NCI-H748 treated with DMSO at 0.1 percent for 48 hours (cell line): ENCODE measurements at places on chromosomes 1 and 21.

DNA sequence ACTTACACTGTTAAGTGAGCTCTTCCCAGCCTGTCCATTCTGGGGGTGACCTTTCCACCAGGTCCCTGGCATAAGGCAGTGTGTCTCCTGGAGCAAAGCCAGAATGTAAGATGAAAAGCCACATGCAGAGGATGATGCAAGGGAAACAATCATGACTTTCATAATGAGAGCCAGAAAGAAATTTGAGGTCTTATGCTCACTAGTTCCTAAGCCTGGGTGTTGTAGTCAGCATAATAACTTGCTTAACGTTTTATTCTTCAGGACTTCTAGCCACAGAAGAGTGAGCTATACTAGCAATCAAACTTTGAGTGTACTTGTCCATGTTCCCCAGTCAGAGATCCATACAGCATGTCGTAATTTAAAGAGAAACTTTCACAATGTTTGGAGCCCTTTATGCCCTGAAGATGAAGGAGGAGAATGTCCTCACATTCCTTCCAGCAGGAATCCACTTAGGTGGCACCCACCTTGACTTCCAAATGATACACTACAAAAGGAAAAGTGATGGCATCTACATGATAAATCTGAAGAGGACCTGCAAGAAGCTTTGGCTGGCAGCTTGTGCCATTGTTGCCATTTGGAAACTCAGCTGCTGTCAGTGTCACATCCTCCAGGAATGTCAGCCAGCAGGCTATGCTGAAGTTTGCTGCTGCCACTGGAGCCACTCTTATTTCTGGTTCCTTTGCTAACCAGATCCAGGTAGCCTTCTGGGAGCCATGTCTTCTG is 60.5 kb upstream of the FOXD3 start:
- no peak for DNase-seq

DNA sequence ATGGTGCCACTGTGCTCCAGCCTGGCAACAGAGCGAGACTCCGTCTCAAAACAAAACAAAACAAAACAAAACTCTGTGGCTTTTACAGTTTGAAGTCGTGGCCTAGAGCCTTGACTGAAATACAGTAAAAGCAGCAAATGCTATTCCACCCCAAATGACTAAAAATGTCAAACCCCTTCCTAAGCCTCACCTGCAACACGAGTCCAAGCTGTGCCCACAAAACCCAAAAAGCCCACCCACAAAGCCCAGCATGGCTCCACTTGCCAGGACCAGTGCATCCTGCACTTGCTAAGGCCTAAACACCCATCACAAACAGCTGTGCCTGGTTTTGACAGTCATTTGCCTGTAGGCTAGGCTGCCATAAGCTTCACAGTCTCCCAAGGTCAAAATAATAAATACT is 21.3 kb downstream of the VAV3 start:
- no peak for DNase-seq

DNA sequence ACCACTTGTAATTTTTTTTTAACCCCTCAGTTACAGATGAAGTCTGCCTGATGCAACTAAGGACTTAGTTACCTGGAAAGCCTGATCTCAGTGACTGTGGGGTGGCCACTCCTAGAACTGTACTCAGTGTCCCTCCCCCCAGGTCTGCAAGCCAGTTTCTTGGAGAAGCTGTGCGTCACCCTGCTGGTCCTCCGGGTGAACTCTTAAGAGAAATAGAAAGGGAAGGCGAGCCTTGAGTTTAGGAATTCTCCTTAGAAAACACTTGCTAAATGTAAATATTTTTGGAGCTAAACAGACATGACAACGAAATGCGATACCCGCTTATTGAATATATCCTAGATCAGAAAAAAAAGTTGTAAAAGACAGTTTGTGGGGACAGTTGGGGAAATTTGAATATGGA is 730 bp downstream of the SLC16A4 start:
- no peak for DNase-seq

DNA sequence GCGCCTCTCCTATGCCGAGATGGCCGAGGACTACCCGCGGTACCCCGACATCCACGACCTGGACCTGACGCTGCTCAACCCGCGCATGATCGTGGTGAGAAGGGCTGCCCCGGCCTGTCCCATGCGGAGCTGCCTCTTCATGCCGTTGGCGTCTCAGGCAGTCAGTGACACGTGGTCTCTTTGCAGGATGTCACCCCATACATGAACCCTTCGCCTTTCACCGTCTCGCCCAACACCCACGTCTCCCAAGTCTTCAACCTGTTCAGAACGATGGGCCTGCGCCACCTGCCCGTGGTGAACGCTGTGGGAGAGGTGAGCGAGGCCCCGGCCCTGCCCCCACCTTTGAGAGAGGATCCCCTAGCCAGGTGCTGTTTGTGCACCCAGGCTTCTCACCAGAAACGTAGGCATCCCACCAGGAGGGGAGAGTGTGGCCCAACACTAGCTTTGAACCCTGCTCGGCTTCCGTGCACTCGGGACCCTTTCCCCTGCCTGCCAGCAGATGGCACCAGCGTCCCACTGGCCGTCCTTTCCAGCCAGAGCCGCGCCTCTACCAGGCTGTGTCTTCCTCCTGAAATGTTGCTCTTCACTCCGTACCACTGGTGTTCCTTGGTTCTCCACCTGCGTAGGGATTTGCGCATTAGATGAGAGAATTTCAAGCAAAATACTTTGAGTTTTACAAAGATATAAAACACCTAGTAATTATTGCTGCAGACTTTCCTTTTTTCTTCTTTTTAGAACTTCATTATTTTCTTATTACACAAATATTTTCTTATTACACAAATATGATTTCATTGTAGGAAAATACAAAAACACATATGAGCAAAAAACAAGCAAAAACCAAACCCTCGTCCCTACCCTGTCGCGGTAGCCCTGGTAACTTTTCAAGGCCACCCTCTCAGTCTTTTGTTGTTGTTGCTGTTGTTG is 9.0 kb downstream of the NPPA start:
- DNase-seq, result no peak

DNA sequence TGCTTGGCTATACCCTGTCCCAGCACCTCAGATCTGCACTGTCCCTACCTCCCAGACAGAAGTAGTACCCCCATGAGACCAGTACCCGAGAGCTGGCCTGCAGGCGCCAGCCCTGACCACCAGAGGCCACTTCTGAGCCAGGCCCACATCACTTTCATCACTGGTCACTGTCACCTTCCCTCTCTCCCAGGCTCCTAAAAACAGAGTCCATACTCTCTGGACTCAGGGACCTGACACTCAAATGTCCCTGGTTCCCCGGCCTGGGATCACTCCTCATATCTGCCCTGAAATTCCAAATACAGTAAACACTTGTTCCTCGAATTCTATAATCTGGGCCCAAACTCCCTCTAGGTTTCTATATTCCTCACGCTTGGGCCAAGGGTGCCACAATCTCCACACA is 18.7 kb downstream of the TMEM53 start:
- DNase-seq, result no peak

- no peak for DNase-seq
Measured at GRCh38 chr1:157105298-157105987, 5.8 kb upstream of the ETV3L start.

GRCh38 chr1:94093996-94094395 is 27.0 kb downstream of the ABCA4 start:
- no peak for DNase-seq

- DNase-seq, result no peak
Measured at GRCh38 chr21:45241357-45241756, 46.3 kb downstream of the POFUT2 start.

GRCh38 chr1:68136187-68136586 is 85.8 kb upstream of the DIRAS3 start:
- DNase-seq, result no peak

DNA sequence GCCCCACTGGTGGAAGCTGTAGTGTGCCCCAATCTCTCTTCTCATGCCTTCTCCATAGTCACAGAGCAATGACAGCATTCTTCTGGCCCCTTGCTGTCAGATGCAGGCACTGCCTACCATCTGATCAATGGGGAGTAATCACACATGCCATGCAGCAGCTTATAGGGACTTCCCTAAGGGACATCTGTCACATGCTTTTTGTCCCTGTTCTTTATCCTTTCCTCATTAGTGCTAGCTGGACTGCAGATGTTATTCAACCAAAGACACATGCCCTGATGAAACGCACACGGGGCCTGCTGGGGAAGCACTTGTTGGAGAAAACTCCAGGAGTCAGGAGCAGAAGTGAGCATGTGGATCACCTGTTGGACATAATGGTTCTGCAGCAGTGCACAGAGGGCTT is 108.7 kb downstream of the KCNJ15 start:
- no peak for DNase-seq

DNA sequence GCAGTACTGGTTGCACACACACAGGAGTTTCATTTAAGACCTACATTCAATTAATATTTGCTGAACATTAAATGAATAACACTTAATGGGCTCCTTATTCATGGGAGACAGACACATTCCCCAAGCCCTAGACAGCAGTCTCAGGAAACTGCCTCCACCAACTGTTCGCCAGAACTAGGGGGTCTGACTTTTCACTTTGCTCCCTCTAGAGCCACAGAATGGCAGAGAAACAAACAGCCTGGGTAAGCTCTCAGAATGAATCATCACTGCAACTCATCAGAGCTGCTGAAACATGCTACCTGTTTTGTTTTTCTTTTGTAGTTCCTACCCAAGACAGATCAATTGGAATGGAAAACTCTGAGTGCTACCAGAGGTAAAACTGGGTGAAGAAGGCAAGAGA is 31.7 kb downstream of the ELK4 start:
- DNase-seq, result no peak

GRCh38 chr21:31553926-31554325 is 105.6 kb upstream of the SOD1 start:
- no peak for DNase-seq

DNA sequence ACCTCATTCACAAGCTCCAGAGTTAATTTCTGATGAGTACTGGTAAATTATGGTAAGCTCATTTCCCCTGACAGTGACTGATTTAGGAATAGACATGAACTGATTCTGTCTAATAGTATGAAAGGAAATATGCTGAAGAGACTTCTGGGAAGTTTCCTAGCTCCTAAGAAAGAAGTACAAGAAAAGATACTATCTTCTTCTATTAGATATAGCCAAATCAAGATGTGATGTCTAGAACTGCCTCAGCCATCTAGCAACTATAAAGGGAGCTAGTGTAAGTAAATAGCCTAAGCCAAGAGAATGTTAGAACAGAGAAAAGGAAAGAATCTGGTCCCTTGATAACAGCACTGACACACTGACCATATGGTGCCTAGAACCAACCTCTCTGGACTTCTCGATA is 10.7 kb upstream of the PHTF1 start:
- no peak for DNase-seq

- DNase-seq, result no peak
Measured at GRCh38 chr1:3847081-3847480, 9.9 kb downstream of the CEP104 start.

GRCh38 chr1:169523904-169524303 is 38.2 kb upstream of the SLC19A2 start:
- no peak for DNase-seq

DNA sequence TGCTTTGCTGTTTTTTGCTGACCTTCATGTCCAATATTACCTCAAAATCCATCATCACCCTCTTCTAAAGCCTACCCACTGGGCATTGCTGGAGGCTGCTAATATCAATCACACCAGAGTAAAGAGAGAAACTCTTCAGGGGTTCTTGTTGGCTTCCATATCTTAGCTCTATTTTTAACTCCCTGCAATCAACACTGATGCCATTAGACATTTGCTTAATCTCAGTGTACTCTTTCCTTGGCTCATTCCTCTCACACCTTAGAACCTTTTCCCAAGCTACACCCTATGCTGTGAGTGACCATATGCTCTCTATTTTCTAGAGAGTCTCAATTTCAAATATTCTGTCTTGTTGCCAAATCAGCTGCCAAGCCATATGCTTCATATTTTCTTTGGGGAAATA is 40.6 kb upstream of the RABGAP1L start:
- DNase-seq, result no peak

- no peak for DNase-seq
Measured at GRCh38 chr1:218852527-218852926, 321.2 kb upstream of the LYPLAL1 start.

DNA sequence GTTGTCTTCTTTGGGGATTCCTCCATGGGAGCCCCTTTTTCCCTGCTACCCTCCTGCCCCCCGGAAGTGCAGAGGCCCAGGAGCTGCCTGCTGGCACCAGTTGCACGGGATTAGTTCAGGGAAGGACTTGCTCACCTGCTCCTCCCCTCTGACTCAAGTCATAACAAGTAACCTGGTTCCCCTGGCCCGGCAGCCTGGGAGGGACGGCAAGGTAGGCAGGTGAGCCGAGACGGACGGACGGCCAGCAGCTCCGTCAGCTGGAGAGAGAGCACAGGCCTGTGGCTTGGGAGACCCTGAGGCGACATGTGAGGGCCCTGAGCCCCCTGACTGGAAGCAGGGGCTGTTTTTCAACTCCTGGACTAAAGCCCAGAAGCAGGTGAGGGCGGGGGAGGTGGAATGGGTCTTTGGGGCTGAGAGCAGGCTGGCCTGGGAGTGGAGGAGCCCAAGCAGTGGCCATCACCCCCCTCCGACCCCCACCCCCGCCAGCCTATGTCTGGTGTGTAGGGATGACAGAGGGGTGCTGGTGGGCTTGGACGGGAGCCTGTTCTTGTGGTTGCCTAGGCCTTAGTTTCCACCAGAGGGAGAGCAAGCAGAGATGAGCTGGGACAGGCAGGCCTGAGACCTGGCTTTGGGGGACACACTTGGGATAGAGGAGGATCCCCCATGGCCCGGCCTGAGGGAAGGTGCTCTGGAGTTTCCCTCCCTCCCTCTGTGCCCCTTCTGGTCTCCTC is at the start of gene INAVA:
TSS of gene INAVA (plus strand) at position 189 of the 731 bp plus-strand sequence. CDS start 3,501 bp downstream, outside the sequence.
- no peak for DNase-seq

GRCh38 chr1:27878039-27878438 is 5.7 kb downstream of the THEMIS2 start:
- no peak for DNase-seq
